ENCODE measurements at places on chromosomes 13 and 19.

DNA sequence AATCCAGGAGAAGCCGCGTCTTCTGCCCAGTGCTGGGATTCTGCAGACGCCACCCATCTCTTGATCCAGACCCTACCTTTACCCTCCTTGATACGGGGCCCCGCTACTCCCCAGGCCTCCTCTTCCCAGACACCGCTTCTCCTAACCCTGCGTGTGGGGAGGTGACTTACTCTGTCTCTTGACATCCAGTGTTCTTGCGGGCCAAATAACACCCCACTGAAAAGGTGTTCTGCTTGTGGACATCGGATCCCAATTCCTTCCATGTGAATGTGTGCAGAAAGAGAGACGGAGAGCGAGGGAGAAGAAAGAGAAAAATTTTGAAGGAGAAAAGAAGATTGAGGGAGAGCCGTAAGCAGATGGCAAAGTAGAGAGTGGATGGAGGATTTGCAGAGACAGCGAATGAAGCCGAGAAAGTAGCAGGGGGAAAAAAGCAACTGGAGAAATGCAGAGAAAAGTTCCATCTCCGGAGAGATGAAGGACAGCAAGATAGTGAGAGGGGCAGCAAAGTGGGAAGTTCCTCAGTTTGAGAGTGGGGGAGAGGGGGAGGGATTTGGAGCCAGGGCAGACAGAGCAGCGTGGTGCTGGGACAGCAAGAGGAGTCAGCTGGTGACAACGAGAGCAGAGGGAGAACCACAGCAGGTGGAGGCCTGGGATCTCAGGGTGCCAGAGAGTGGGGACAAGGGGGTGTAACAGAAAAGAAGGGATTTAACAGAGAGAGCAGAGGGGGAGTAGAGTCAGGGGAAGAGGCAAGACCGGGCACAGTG is 814 bp downstream of the ZNF480 start:
- no peak for DNase-seq

DNA sequence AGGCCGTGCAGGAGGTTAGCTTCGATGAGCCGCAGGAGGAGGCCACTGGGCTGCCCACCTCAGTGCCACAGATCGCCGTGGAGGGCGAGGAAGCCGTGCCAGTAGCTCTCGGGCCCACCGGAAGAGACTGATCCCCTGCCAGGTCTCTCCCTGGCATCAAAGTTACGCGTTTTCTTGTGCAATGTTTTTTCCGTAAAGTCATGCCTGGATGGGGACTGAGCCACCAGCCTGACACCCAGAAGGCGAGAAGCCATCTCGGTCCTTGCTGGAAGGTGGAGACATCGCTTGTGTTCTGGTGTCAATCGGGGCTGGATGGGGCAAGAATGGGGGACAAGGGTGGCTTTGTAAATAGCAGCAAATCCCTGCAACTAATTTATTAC is 3.4 kb upstream of the PIK3R2 start:
- no peak for DNase-seq

GRCh38 chr13:100182900-100183490 is 94.1 kb downstream of the PCCA start:
- DNase-seq = no peak

- DNase-seq = no peak
These were observed 56.5 kb downstream of the VAV1 start for GRCh38 chr19:6828698-6829633.

- DNase-seq = no peak
These were observed 22.8 kb downstream of the PLIN4 start for GRCh38 chr19:4495471-4495870.

DNA sequence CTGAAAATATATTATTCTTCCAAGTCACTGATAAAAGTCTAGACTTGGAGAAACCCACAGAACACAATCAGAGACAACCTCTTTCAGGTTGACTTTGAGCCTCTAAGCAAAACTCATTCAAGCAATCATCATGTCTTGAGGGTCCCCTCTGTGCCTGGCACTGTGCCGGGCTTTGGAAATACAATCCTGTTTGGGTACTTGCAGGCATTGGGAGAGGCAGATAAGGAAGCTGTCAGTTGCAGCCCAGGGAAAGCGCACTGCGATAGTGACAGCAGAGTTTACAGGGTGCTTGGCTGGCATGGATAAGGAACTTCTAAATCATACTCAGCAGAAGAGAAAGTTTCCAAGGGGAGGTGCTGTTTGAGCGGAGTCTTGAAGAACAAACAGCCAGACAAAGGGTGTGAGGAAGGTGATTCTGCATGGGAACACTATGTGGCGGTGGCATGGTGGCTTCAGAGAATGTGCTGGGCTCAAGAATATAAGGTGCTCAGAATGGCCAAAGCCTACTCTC is 9.1 kb downstream of the SERP2 start:
- DNase-seq = no peak

DNA sequence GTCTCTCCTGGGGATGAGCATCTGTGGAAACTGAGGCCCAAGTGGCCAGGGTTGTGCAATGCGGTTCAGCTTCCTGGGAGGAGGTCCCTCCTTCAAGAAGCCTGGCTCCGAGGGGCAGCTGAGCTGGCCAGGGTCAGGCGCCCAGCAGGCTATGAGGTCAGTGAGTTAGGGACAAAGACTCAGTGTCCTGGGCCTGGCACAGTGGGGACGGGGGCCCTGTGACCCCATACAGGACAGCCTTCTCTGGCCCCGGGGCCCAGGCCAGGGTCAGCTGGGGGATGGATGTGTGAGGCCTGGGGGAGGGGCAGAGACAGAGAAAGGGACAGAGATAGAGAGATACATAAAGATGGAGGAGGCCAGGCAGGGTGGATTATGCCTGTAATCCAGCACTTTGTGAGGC is 3.0 kb upstream of the IL12RB1 start:
- no peak for DNase-seq

DNA sequence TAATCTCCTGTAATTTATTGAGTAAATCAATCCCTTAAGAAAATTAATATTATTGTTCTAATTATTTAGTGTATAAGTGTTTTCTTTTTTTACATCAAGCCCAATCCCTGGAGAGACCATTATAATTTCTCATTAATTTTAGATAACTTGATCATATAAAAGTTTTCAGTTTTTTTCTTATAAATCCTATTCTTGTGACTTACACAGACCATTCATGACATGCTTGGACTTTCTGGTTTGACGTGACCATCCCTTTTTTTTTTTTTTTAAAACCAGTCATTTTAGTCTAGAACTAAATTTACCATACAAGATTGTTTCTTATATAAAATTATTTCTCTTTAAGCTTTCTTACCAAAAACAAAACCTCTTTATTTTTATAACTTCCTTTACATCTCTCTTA is 5.4 kb upstream of the MTRF1 start:
- DNase-seq = no peak

DNA sequence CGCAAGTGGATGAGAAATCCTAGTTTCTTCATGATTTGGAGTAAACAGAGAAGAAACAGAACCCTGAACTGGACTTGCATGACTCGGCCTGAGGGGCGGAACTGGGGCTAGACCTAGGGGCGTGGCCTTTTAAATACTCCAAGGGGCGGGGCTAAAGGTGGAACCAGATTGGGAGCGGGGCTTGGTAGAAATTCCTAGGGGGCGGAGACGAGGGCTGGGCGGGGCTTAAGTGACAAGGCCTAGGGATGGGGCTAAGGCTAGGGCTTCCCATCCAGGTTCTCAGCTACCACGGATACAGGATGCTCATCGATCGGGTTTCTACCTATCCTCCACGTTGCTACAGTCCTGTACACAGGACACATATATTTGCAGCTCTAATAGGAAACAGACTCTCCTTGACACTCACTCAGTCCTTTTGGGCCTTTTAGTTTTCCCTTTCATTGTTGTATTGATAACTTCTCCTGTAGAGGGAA is 372 bp upstream of the ZNF699 start:
- DNase-seq = no peak

GRCh38 chr13:44287958-44288357 is 85.7 kb upstream of the SERP2 start:
- no peak for DNase-seq

- no peak for DNase-seq
These were observed 223.2 kb upstream of the PCDH17 start for GRCh38 chr13:57408312-57408711.

- no peak for DNase-seq
These were observed 14.6 kb downstream of the CEACAM3 start for GRCh38 chr19:41811036-41811435.

- DNase-seq = peak; percentile 21
These were observed 25.9 kb downstream of the ACSBG2 start for GRCh38 chr19:6161271-6161850.

DNA sequence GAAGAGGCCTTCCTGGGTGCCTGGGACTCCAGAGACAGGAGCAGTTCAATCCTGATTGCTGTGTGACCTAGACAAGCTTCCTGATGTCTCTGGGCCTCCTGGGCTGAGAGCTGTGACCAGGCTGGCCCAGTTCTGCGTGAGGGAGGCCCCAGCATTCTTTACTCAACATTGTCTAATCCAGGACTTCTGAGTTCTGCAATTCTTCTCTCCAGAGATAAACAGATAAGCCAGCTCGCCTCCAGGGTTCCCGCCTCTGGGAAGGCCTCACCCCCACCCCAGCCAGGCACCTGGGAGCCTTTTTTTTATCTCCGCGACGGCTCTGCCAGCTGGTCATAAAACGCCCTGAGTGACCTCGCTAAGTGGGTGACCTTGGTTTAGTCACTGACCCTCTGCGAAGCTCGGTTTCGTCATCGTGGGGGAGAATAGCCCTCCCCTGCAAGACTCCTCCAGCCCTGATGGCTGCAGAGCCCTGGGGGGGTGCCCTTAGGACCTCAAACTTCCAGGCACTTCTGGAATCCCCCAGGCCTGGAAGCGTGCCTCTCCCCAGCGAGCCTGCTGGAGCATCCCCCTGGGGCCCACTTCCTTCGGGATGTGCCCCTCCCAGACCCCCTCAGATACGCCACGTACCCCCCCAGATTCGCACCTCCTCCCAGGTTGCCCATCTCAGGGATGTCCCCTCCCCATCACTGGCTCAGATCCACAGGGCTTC is 1.9 kb downstream of the SULT2B1 start:
- no peak for DNase-seq

DNA sequence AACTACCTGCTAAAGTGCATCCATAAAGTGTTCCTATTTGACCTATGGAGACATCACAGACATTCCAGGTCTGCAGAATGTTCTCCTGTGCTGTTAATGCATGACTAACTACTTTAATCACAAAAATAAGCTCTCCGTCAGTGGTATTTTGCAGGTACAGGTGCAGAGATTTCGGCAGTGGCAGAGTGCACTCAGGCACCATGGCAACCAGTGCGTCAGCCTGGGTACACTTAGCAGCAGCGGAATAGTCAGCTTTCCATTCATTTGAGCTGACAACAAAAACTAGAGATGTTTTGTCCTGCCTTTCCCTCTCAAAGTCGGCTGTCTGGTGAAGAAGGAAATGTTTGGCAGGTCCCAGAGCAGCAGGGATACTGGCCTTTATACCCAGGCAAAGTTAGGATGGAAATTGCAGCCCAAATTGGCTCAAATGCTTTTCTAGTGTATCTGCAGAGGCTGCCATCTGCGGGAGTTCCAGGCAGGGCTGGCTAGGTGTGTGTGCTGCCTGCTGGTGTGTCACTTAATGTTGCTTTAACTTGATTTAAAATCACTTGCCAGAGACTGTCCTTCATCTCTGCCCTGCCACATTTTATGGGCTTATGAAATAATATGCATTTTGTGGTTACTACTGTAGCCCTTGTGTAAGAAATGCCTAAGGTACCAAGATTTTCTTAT is 195.8 kb downstream of the RAP2A start:
- no peak for DNase-seq

DNA sequence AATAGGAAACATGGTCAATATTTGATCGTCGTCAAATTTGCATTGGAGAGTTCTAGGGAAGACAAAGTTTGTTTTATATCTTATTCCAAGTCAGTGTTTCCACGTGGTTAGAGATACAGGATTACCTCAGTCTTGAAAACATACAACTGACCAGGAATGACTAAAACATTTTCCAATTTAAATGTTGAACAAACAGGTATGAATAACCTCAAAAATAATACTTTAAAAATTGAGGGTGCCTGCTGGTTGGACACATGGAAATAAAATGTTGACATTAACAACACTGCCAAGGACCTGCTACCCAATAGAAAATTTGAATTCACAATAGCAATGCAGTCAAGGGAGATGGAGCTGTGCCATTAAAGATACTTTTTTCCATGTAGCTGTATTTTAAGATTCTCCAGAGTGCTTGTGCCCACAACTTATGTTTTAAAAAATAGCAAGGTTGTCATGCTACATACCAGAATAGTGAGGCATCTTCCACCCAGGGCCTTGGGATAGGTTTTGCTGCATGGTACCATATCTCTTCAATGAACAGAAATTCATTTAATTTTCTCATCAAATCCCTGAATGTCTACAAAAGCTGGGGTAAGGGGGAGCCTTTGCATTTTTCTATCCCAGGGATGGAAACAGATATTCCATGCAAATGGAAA is 260.8 kb downstream of the EFNB2 start:
- DNase-seq = no peak

DNA sequence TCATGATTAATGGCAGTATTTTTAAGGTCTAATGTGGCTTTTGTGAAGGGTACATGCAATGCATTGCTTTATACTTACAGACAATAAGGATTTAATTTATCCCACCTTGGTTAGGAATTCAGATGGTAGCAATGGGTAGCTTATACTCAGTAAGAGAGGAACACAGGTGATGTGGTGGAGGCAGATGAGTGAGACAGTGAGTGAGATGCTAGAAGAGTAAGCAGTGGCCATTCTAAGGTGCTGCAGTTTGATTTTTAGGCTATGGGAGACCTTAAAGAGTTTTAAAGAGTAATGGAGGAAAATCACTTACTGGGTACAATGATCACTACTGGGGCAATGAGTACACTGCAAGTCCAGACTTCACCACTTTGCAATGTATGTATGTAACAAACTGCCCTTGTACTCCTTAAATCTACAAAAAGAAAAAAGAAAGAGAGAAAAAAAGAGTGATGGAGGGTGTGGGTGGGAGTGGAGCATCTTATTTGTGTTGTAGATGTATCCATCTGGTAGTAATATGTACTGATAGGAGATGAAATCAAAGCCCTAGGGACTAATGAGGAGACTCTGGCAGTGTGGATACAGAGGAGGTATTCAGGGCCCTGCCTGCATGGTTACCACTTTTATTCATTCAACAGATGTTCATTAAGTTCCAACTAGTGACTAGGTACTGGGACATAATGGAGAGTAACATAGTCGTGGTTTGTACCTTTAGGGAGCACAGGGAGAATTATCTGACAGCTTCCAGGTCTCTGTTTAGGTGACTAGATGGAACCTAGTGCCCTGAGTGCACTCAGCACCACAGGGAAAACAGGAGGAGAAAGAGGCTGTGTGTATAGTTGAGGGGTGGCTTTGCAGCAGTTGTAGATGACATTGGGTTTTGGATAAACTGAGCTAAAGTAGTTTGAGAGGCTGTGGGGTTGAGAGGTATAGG is 99.0 kb downstream of the GPC6 start:
- DNase-seq = no peak

- DNase-seq = no peak
These were observed 1604.8 kb downstream of the OLFM4 start for GRCh38 chr13:54633456-54633855.

Measured in stimulated activated CD8-positive, alpha-beta memory T cell treated with anti-CD3 and anti-CD28 coated beads, Interleukin-2, amount 100 ng/mL, for 1 hour (primary cell).